Activated T-cell treated with anti-CD3 and anti-CD28 coated beads, Interleukin-2, amount 50 U/mL, for 24 hours (primary cell): ENCODE measurements at places on chromosomes 6 and 20.

DNA sequence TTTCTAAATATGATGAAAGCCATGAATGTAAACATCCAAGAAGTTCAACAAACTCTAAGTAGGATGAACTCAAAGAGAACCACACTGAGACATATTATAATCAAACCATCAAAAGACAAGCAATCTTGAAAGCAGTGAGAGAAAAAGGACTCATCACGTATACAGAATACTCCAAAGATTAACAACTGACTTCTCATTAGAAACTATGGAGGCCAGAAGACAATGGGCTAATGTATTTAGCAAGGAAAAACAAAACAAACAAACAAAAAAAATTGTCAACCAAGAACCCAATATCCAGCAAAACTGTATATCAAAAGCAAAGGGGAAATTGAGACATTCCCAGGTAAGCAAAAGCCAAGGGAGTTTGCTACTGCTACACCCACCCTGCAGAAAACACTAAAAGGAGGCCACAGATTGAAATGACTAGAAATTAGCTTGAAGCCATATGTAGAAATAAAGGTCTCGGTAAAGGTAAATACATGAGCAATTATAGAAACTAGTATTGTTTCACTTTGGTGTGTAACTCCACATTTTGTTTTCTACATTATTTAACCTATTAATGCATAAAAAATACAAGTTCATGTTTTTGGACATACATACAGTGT is 301.1 kb upstream of the QKI start:
- no peak for DNase-seq

- no peak for DNase-seq
These were observed 107.5 kb downstream of the PRKN start for GRCh38 chr6:162620073-162620472.

DNA sequence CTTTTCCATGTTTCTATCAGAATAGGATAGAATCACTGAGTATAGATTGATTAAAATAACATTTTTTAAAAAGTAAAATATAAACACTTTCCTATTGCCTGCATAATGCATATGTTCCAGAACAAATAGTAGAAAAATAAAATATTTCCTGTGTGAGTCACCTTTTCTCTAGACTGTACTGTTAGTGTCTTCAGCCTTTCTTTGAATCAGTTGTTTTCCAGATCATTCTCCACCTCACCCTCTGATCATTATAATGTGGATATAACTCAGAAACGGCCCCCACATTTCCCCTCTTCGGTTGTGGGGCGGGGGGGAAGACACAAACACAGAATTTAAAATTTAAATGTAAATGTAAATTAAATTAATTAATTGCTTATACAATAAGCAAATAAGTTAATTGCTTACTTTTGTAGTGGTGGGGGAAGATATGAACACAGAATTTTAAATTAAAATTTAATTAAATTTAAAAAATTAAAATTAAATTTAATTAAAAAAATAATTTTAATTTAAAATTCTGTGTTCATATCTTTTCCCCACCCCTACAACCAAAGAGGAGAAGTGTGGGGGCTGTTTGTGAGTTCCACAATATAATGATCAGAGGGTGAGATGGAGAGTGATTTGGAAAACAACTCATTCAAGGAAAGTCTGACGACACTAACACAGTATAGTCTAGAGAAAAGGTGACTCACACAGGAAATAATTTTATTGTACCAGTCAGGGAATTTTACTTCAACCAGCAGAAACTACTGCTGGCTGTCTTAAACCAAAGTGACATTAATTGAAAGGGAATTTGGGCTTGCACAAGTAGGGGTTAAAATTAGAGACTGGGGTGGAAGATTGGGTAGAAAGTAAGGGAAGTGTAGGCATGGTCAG is 37.1 kb upstream of the PROKR2 start:
- DNase-seq, result no peak

DNA sequence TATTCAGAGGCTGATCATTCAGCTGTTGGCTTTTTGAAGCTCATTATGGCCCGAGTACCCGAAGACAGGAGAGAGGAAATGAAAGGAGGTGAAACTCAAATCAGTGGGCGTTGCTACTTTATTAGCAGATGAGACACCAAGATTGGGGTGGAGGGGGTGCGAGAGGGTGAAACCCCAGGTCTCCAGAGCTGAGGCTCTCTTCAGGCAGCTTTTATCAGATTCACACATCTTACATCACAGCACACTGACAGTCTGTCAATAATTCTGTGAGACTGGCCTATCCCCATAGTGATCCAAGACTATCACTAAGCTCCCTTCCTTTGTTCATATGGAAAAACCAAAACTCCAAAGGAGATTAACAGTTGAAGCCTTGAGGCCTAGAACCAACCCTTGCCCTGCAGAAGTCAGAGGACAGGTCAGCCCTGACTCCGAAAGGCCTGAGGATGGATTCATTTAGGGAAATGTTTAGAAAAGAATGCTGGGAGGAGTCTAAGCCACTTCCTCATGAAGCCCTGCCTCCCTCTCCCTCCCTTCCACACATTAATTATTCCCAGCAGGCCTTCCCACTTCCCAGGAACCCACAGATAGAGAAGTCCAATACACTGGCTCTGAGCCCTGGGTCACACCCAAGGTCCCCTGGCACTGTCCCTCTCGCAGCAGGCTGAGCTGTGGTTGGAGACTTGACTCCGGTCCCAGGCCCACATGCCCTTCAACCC is 23.2 kb downstream of the TRERF1 start:
- DNase-seq, result no peak

- DNase-seq, result no peak
These were observed 108.6 kb downstream of the BANF2 start for GRCh38 chr20:17808357-17808756.

GRCh38 chr20:47971058-47971791 is 185.9 kb upstream of the SULF2 start:
- no peak for DNase-seq

- DNase-seq, result no peak
These were observed 1.7 kb downstream of the ADRM1 start for GRCh38 chr20:62304331-62305148.

DNA sequence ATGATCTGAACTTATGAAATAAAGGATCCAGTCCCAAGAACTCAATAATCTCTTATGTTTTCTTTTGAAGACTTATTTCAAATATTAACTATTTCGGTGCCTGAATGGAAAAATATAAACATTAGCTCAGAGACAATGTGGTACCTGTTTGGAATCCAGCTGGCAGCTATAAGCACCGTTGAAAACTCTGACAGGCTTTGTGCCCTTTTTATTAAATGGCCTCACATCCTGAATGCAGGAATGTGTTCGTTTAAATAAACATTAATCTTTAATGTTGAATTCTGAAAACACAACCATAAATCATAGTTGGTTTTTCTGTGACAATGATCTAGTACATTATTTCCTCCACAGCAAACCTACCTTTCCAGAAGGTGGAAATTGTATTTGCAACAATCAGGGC is 4.4 kb upstream of the KIAA0319 start:
- no peak for DNase-seq

- no peak for DNase-seq
These were observed 14.2 kb downstream of the PAX1 start for GRCh38 chr20:21719592-21720214.

DNA sequence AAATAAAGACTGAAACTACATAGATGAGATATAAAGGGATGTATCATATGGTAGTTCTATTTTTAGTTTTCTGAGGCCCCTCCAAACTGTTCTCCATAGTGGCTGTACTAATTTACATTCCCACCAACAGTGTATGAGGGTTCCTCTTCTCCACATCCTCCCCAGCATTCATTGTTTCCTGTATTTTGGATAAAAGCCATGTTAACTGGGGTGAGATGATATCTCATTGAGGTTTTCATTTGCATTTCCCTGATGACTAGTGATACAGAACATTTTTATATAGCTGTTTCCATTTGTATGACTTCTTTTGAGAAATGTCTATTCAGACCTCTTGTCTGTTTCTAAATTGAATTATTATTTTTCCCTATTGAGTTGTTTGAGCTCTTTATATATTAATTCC is 229.3 kb downstream of the RFPL4B start:
- no peak for DNase-seq

GRCh38 chr6:122153557-122153956 is 245.9 kb upstream of the HSF2 start:
- no peak for DNase-seq
